ENCODE measurements at places on chromosomes 16 and 17. TPM values are rescaled to one million over a fixed set of nuclear protein-coding genes. Genes with fewer than 3 reads are reported as not detected.

- no peak for DNase-seq
These were observed 1265.1 kb downstream of the CDH8 start for GRCh38 chr16:60771138-60771537.

- no peak for DNase-seq
These were observed 19.2 kb downstream of the ZNF200 start for GRCh38 chr16:3215601-3216262.

DNA sequence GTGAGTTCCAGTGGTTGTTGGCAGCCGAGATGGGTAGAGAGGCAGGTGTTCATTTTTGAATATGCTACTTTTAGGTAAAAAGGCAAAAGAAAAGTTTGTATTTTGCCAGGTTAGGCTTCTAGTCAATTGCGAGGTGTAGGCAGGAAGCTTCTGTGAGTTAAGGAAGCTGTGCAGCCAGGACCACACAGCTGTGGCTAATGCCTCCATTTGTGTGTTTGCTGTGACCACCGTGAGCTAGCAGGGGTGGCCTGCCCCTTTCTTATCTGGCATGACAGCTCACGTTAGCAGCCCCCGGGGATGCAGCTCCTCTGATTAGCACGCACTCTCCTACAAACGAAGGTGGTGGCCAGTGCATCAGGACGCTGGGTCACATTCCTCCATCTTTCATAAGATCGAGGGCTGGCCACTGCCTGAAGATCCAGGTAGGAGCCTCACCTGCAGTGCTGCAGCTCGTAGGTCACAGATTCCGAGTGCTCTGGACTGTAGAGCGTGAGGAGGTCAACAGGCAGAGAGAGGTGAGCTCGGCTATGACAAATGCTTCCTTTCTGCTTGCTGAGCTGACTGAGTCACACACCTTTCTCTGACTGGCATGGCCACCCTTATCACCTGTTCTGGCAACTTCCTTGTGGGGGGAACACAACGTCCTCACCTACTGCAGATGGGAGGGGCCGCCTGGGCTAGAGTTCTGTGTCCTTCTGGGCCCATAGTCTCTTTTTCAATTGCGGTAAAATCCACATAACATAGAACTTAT, 244.4 kb downstream of the HS3ST3B1 start:
- no peak for DNase-seq

GRCh38 chr16:4321286-4322120, 5.6 kb downstream of the GLIS2 start:
- no peak for DNase-seq

DNA sequence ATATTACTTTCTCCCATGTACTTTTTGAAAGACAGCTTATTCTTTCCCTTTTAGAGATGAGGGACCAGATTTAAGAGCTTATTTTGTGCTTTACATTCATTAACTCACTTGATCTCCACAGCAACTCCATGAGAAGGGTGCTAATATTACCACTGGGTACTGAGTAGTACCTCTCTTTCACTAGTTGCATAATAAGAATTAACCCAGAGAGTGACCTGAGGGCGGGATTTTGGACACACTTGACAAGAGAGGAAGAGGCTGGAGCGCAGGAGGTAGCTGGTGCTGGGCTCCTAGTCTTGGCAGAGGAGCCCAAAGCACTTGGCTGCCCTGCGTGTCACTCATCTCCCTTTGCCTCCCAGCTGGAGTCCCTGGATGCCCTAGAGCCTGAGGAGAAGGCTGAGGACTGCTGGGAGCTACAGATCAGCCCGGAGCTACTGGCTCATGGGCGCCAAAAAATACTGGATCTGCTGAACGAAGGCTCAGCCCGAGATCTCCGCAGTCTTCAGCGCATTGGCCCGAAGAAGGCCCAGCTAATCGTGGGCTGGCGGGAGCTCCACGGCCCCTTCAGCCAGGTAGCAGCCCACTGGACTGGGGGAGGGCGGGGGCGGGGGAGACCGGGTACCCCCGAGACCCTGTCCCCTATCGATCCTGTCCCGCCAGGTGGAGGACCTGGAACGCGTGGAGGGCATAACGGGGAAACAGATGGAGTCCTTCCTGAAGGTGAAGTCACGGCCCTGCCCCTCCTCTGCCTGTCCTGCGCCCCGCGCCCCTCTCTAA, 1.7 kb upstream of the MAZ start:
- DNase-seq, result no peak

GRCh38 chr17:39026980-39027451, 59.8 kb upstream of the FBXO47 start:
- peak; percentile 21 for DNase-seq

DNA sequence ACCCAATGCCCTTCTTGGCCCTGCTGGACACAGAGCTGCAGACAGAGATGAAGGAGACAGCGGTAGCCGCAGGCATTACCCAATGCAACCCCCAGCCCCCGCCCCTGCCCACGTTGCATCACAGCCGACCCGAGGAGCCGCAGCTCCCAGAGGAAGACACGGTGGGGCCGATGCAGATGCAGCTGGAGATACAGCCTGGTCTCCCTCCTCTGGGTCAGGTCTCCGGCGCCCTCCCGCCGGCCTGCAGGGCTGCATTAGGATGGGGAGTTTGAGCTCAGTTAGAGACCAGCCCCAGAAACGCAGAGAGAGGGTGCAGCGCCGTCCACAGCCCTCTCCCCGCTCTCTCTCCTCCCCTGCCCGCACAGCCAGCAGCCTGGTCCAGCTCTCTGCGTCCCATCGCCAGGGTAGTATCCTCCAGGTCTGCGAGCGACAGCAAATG, 19.4 kb upstream of the UBE2I start:
- DNase-seq, result no peak

CTRL gene
- 8.4 TPM for polyA plus RNA-seq

KRT33A gene
- not detected for polyA plus RNA-seq

CFAP52 gene
- 4.1 TPM for polyA plus RNA-seq

All from renal pelvis (tissue), 12 donors.